ENCODE measurements at places on chromosomes 6 and 20.

DNA sequence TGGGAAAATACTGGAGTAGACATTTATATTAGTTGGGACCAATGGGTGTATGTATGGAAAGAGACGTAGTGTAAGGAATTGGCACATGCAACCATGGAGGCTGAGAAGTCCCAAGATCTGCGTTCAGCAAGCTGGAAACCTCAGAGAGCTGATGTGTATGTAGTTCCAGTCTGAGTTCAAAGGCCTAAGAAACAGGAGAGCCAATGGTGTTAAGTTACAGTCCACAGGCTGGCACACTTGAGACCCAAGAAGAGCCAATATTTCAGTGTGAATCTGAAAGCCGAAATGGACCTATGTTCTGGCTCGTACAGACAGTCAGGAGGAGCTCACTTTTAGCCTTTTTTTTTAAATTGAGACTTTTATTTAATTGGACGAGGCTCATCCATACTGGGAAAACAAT, 244.2 kb downstream of the CDKAL1 start:
- DNase-seq: no peak

DNA sequence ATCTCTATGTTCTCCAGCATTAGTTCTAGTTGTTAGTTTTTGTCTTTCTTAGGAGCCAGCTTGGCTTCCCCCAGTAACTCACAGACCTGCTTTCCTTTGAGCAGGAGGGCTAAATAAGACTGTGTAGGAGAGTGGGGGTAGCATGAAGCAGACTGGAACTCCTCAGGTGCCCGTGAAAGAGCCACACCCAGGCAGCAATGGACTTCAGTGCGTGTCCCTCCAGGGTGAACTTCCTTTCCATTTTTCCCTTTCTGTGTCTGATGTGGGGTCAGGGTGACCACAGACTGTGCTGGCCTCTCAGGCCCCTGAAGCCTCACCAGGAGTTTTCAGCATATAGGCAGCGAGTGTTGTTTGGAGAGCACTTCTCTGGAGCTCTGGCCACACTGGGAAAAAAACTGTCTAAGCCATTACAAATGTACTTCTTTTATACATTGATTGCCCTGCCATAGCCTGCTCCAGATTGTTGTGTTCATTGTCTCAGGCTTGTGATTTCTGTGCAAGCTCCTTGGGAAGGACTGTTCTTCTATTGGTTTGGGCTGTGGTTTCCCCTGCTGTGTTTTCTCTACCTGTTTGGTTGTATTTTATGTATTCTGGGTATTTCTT, 55.7 kb downstream of the SH3BGRL2 start:
- DNase-seq: no peak

DNA sequence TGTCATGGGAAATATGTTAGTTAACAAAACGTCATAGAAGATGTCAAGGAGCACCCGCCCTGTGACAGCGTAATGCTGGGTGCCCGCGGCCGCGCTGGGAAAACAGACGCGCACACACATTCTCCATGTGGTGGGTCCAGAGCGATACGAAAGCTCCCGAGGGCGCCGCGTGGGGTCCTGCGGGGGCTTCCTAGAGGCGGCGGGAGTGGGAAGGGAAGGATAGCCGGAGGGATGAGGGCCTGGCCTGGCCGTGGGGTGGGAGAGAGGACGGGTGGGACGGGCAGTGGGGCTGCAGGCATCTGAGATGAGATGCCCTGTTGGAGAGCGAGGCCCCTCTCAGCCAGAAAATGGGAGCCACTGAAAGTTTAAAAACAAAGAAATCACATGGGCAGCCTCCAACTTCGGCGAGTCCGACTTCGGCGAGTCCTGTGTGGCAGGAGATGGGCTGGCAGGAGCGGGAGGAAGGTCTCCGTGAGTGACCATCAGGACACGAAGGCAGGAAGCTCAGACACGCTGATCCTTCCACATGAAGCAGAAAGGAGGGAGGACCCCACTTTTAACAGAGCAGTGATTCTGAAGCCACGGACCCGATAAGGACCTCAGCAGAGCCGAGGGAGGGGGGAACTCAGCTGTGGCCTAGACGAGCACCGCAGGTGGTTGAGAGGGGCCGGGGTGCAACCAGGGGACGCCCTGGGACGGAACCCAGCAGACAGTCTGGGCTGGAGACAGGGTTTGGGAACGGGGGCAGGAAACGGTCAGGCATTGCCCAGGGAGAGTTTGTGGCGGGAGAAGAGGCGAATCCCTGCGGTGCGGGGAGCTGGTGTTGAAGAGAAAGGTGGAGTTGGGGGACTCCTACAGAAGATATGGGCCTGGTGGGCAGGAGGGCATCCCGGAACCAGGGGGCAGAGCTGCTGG, 114.1 kb upstream of the FRMD1 start:
- DNase-seq: no peak

DNA sequence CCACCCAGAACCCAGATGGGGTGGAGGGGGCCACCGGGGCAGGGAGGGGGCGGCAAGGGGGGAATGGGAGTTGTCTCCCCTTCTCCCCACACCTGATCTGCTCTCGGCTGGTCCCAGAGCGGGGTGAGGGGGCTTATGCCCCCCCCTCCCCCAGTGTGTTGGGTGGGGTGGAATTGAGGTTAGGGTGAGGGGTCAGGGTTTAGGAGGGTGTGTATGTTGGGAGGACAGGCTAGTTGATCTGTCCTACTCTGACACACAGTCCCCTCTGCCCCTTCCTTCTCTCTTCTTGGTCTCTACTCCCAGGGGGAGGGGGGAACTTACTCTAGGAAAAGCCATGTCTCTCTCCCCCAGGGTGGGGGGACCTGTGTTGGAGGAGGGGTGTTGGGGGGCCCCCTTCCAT, 1.9 kb upstream of the ZBTB9 start:
- DNase-seq: no peak

DNA sequence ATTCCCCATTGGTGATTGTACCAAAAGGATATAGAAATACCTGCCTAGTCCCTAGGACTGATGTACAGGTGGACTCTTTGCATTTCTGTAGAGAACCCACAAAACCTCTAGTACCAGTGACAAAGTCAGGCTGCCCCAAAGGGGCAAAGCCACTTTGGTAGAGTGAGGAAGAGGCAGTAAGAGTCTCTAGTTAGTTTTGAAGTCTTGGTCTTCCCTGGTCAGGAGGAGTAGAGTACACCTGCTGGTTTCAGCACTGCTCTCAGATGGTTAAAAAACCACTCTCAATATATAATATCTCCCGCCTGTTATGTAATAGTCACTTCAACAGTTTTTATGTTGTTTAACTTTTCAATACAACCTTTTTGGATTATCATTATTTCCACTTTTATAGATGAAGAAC, 344.9 kb downstream of the CDKAL1 start:
- no peak for DNase-seq

DNA sequence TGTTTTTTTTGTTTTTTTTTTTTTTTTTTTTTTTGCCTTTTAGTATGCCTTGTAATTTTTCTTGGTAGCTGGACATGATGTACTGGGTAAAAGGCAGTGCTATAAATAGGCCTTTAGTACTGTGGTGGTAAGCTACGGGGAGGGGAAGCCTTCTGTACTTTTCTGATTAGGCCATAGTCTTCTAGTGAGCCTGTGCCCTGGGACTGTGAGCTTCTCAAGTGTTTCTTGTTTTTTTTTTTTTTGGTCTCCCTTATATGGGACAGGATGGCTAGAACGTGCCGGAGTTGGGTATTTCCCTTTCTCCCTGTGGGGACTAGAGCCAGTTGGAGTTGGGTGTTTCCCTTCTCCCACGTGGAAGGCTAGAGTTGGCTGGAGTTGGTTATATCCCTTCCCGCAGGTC, 59.4 kb upstream of the PRELID3B start:
- DNase-seq: no peak
